Stimulated activated CD4-positive, alpha-beta T cell treated with anti-CD3 and anti-CD28 coated beads, Interleukin-4, amount 100 ng/mL, for 4 hours (primary cell): ENCODE measurements at places on chromosomes 11 and 22.

DNA sequence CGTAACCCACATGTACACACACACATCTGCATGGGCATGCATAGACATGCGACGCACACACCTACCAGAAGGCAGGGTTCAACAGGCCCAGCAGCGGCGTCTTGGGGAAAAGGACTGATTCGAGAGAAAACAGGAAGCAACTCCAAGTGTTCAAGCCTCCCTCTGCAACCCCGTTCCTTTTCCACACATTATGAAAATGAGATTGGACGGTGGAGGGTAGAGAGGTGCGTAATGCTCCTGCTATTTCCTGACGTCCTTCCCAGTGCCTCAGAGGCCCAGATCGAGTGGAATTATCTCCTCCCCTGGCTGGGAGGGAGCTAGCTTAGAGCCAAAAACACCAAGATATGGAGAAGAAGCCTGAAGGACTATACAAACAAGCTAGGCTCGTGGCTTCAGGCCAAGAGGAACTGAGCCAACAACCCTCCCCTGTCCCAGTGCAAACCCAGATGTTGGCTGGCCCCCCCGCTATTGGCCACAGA, 289.2 kb downstream of the MN1 start:
- DNase-seq = no peak

- no peak for DNase-seq
Observed at GRCh38 chr11:134488512-134488911, 76.5 kb upstream of the B3GAT1 start.

GRCh38 chr11:73463359-73463758, 87.2 kb downstream of the RELT start:
- no peak for DNase-seq

GRCh38 chr11:130165601-130166456, 6.2 kb downstream of the ST14 start:
- DNase-seq = no peak

DNA sequence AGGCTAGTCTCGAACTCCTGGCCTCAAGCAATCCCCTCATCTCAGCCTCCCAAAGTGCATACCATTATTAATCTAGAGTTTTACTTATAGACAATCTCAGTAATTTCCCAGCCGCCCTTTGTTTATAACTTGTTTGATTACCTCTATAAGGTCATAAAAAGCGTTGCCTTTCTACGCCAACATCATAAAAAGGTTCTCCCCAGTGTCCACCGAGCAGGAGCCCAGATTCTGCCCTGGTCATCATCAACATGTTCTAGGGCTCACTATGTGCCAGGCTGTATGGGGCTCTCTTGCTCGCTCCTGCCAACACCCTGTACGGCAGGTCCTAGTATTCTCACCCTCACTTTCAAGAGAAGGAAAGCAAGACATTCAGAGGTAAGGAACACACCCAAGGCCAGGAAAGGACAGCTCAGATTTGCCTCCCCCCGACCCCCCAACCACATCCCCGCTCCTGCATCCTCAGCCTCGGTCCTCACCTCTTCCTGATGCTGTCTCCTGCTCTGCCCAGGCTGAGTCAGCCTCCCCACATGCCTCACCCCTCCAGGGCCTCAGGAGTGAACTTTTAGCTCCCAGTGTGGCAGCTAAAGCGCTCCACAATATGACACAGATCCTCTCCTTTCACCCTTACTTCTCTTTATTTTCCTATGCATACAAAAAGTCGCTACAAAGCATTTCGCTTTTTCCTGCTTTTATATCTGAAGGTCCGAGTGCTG, 14.3 kb downstream of the ARFGAP3 start:
- no peak for DNase-seq

GRCh38 chr22:37672206-37672919, 3.1 kb upstream of the LGALS1 start:
- DNase-seq = no peak

- no peak for DNase-seq
Observed at GRCh38 chr11:34380696-34381095, 22.9 kb upstream of the ABTB2 start.

DNA sequence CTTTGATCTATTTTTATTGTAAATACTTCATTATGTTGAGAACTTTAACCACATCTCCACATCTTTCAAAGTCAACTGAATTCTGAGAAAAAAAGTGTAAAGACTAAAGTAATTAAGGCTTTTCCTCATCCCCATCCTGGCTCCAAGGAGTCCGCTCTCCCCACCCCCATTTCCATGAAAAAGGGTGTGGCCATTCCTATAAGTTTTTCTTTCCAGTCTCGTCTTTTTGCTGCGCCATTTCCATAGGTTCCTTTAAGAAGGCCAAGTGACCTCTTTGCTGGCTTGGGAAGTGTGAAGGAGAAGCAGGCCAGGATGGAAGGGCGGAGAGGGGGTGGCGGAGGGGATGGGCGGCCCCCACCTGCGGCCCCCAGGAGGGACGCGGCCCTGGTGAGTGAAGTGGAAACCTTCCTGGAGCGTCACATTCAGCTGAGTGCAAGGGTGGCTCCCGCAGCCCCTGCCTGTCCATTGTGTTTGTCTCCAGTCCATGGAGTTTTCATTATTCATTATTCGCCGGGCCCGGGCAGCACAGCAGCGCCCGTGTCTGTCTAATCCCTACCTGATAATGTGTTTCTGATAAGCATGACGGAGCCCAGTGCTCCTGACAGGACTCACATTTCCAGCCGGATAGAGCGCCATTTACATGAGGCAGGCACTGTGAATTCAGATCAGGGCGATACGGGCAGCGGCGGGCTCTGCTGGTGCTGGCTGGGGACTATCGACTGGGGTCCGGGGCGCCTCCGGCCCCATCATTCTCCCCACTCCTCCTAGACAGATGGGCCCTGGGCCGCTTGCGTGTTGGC, 739.8 kb downstream of the OPCML start:
- no peak for DNase-seq

DNA sequence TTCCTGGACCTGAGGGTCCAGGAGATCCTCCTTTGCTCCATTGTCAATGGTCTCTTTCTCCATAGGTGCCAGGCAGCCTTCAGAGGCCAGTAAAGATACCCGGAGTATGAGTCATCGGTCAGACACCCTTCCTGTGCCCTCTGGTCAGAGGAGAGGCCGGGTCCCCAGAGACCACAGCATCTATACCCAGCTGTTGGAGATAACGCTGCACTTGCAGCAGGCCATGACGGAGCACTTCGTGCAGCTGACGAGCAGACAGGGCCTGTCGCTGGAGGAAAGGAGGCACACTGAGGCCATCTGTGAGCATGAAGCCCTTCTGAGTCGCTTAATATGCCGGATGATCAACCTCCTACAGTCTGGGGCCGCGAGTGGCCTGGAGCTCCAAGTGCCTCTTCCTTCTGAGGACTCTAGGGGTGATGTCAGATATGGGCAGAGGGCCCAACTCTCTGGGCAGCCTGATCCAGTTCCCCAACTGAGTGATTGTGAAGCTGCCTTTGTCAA, at the start of gene ACCSL:
Gene ACCSL, plus strand, starts transcription at position 51 of the 501 bp plus-strand sequence. Its CDS starts 56 bp downstream, at position 107.
- DNase-seq = no peak

GRCh38 chr11:57376095-57377090, 4.6 kb downstream of the PRG3 start:
- DNase-seq = no peak

DNA sequence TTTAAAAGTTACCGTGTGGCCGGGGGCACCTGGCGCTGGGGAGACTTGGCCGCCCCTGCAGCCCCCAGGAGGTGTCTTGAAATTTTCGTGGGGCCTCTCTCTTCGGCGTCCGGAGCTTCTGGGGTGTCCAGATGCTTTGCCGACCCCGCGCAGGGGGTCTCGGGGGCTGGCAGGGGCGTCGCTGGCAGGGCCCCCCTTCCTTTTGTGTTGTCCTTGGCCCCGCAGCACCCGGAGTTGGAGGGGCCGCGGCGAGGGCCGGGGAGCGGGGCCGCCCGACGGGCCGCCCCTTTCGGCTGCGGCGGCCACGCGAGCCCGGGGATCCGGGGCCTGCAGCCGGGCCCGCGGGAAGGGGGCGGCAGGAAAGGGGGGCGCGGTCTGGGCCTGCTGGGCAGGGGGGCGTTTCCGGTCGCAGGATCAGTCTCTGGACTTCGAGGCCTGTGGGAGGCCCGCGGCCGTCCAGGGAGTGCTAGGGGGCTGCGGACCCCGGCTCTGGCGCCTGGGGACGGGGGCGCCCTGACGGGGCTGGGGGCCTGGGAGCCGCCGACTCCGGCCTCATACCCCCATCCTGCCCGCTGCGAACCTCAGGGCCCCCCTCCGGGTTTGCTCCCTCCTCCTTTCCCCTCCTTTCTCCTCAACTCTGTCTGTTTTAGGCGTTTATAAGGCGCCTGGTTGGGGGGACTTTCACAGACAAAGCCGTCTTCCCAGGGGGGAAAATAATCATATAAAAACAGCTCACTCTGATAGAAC, 869 bp downstream of the ZC3H7B start:
- DNase-seq = peak; percentile 8

GRCh38 chr11:2828585-2829330, 56.8 kb downstream of the CDKN1C start:
- DNase-seq = no peak
